ENCODE measurements at places on chromosomes 16 and 17.

DNA sequence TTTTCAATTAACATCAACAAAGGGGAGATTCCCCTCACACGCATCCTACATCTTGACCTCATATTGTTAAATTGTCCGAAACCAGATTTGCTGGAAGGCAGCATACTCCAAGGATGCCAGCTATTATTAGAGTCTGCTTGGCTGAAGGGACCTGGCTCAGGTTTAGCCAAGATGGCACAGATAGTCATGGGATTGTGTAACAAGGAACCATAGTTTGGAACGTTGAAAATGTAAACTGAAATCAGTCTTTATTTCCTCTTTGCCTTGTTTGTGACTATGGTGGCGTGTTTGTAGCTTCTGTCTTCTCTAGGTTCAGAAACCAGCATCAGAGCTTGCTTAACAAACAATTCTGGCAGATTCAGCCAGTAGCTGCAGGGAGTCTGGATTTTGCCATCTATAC, 5.9 kb downstream of the ARSG start:
- DNase-seq = no peak

GRCh38 chr16:4501071-4501478, 24.9 kb downstream of the HMOX2 start:
- DNase-seq = no peak

DNA sequence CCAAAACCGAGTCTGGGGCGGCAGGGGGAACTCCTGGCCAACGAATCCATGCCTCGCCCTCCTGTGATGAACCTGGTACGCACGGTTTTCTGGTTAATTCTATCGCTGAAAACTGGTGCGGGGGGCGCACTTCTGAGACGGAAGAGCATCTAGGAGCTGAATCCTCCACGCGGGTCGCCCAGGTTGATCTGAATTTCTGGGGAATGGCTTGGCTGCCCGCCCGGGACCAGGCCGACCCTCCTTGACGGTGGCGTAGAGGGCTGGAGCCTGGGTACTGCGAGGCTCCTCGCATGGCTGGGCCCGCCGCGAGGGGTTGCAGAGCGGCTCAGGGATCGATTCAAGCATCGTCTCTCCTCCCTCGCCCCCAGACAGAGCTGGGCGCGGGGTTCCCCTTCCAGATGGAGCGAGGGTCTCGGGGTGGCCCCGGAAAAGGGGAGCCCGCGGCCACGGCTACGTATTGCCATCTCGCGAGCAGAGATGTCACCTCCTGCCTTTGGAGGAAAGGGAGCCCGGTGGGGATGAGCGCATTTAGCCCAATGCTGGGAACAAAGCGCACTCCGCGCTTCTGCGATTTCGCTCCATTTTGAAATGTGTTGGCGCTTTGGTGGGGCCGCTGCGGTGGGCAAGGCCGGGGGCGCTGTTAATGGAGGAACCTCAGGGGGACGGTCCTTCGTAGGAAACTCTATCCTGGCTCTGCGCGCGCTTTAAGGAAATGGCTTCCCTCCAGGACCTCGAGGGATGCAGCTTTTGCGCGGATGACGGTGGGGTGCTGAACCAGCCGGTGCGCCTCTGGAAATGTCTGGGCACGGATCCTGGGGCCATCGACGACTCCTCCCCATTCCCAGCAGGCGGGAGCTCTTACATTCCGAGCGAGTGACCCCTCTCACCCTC, 2.7 kb downstream of the MAPT start:
- DNase-seq = no peak

DNA sequence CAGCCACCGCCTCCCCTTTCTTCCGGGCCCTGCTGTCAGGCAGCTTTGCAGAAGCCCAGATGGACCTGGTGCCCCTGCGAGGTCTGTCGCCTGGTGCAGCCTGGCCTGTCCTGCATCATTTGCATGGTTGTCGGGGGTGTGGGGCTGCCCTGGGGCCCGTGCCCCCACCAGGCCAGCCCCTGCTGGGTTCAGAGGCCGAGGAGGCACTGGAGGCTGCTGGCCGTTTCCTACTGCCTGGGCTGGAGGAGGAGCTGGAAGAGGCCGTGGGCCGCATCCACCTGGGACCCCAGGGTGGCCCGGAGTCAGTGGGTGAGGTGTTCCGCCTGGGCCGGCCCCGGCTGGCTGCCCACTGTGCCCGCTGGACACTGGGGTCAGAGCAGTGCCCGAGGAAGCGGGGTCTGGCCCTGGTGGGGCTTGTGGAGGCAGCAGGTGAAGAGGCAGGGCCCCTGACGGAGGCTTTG, 5.5 kb upstream of the TGFB1I1 start:
- no peak for DNase-seq

GRCh38 chr17:14157822-14158221, 78.8 kb downstream of the CDRT15 start:
- no peak for DNase-seq

DNA sequence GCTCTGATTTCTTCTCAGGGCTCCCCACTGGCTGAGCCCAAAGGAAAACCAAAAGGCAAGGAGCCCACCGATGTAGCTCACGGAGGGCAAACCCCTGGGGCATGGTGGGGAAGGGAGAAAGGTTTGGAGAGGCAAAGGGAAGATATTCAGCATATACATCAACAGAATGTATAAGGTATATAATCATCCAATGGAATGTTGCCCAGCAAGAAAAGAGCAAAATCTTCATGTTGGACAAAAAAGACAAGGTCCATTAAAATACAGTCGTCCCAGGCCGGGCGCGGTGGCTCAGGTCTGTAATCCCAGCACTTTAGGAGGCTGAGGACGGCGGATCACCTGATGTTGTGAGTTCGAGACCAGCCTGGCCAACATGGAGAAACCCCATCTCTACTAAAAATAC, 1.6 kb downstream of the CPPED1 start:
- DNase-seq = no peak

DNA sequence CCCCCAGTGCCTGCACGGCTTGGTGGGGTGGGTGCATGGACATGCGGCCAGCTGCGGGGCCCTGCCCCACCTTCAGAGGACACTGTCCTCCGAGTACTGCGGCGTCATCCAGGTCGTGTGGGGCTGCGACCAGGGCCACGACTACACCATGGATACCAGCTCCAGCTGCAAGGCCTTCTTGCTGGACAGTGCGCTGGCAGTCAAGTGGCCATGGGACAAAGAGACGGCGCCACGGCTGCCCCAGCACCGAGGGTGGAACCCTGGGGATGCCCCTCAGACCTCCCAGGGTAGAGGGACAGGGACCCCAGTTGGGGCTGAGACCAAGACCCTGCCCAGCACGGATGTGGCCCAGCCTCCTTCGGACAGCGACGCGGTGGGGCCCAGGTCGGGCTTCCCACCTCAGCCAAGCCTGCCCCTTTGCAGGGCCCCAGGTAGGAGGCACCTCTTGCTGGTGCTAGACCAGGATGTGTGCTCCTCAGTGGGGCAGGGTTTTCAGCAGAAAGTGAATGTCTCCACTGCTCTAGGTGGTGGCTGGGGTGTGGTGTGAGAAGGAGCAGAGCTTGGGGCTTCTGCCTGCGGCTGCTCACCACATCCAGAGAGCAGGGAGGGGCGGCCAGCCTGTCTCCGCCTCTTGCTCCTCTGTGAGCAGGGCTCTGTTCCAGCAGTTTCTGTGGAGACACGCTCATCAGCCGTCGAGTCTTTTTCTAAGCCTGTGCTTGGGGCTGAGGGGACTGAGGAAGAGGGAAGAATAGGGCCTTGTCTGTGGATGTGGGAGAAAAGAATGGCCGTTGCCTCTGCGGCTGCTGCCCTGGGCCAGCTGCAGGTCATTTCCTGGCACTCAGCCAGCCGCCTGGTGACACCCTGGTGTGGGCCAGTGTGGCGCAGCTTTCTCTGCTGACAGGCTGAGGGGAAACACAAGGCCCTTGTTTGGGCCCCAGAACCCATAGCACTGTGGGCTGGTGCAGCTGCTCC, 2.2 kb downstream of the ZNF276 start:
- peak; percentile 67 for DNase-seq

- DNase-seq = no peak
Observed at GRCh38 chr17:11353601-11354000, 112.6 kb downstream of the SHISA6 start.

DNA sequence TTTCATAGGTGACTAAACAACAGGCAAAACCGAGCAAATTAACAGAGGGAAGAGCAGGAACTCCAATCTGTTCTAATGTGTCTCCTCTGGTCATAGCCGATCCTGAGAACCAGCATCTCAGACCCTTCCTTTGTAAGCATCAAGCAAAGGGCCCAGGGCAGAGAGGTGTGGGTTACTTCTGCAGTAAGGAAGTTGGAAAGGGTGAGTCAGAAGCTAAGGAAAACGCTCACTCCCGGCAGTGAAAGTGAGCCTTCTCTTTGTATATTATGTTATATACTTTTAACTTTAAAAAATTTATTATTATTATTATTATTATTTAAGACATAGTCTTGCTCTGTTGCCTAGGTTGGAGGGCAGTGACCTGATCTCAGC, 77.7 kb downstream of the MRM3 start:
- no peak for DNase-seq

DNA sequence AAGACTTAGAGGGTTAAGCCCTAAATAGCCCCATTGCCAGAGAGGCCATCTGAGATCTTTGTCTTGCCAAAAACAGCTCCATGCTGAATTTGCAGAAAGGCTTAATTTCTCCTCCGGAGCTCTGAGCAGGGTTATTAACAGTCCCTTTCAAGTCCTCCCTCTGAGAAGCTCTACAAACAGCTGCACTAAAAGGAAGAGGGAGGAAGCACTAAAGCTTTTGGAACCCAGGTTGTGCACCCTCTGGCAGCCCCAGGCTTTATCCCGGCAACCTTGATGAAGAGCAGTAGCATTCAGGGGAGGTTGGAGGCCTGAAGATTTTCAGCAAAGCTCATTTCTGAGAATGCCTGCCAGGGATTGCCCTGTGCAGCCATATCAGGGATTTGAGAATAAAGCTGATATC, 554.7 kb downstream of the RBFOX1 start:
- DNase-seq = no peak

DNA sequence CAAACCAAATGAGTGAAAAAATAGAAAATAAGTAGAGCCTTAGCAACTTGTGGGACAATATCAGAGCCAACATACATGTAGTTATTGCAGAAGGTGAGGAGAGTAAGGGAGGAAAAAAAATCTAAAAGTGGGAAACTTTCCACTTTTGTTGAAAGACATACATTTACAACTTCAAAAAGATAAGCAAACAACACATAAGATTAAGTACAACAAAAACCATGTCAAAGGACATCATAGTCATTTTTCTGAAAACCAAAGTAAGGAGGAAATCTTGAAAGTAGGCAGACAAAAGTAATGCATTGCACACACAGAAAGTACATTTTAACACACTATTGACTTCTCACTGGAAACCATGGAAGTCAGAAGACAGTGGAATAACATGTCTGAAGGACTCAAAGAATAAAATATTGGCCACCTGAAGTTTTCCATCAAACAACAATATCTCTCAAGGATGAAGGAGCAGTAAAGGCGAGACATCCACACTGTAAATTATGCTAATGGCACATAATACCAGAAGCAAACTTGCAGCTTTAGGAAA, 291.9 kb downstream of the BCAS3 start:
- no peak for DNase-seq

GRCh38 chr16:11057711-11058345, 113.5 kb downstream of the CLEC16A start:
- DNase-seq = no peak

All from stimulated activated CD8-positive, alpha-beta memory T cell treated with anti-CD3 and anti-CD28 coated beads, Interleukin-7, amount 100 ng/mL, for 4 hours (primary cell).